Left lung (tissue), 14 donors: ENCODE measurements at places on chromosomes 12 and 14. TPM values are rescaled to one million over a fixed set of nuclear protein-coding genes. Genes with fewer than 3 reads are reported as not detected.

COL2A1 gene
- 66.6 TPM for polyA plus RNA-seq

SMCO2 gene
- polyA plus RNA-seq, result 0.21 TPM

ATG101 gene
- polyA plus RNA-seq, result 23.6 TPM

SERPINA1 gene
- polyA plus RNA-seq, result 11.4 TPM

SOAT2 gene
- polyA plus RNA-seq, result 0.20 TPM

SYT1 gene
- 5.1 TPM for polyA plus RNA-seq

RASAL1 gene
- 0.16 TPM for polyA plus RNA-seq

CIT gene
- polyA plus RNA-seq, result 25.8 TPM

GLTP gene
- 30.8 TPM for polyA plus RNA-seq

LPAR5 gene
- 1.8 TPM for polyA plus RNA-seq

AKAP6 gene
- polyA plus RNA-seq, result 4.1 TPM

RERG gene
- polyA plus RNA-seq, result 16.4 TPM

DNA sequence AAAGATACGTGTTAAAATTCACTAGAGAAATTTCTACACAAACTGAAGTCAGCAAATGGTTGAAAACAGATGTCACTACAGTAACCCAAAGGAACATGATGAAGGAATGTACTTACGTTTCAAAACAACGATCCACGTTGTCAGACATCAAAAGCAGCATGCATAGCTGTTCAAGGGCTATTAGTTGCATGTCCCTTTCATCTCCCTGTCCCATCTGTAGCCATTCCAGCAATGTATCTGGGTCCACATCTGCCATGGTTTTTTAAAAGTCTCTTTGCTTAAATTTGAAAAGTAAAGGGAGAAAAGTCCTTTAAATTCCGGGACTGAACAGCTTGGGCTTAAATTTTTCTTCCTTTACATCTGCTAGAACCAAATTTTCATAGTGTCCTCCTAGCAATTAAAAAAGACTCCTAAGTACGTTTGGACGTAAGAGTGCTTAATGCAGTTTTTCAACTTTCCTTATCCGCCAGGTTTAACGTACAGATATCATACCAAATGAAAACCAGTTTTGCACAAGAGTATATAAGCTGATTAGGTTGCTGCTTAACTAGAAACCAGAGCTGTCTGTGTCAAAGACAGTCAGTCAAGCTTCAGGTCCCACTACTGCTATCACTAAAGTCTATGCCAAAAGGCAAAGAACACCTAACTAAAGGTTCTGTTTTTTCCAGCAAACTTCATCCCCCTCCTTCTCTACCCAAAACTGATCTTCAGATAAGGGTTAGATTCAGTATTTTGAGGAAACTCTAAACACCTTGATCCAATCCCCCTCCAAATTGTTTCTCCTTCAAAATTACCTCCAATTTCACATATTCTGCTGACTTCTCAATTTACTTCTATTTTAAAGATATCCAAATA lies 1.7 kb downstream of the HECTD1 start:
- H3K4me3 ChIP-seq, result peak overlapping the region; percentile 79
- peaks cover 41% of the 10 kb centered on the region for H3K4me1 ChIP-seq
- no peaks in the 10 kb centered on the region for H3K27me3 ChIP-seq
- DNase-seq, result no peak
- H3K36me3 ChIP-seq, result no peaks in the 10 kb centered on the region
- peak overlapping the region; percentile 100 for H3K27ac ChIP-seq

- H3K27ac ChIP-seq, result no peak overlapping the region
- no peak for DNase-seq
- H3K36me3 ChIP-seq, result no peaks in the 10 kb centered on the region
- no peaks in the 10 kb centered on the region for H3K4me1 ChIP-seq
Measured at GRCh38 chr14:51147183-51147582, 52.3 kb upstream of the TRIM9 start.

GRCh38 chr12:9731797-9732196 lies 1.1 kb downstream of the CLECL1 start:
- H3K4me1 ChIP-seq, result no peaks in the 10 kb centered on the region
- no peak for DNase-seq
- no peak overlapping the region for H3K4me3 ChIP-seq
- no peaks in the 10 kb centered on the region for H3K27me3 ChIP-seq

GRCh38 chr12:59444932-59445331 lies 150.9 kb upstream of the SLC16A7 start:
- no peak overlapping the region for H3K27ac ChIP-seq
- H3K27me3 ChIP-seq, result no peaks in the 10 kb centered on the region
- H3K36me3 ChIP-seq, result no peaks in the 10 kb centered on the region
- no peak for DNase-seq

DNA sequence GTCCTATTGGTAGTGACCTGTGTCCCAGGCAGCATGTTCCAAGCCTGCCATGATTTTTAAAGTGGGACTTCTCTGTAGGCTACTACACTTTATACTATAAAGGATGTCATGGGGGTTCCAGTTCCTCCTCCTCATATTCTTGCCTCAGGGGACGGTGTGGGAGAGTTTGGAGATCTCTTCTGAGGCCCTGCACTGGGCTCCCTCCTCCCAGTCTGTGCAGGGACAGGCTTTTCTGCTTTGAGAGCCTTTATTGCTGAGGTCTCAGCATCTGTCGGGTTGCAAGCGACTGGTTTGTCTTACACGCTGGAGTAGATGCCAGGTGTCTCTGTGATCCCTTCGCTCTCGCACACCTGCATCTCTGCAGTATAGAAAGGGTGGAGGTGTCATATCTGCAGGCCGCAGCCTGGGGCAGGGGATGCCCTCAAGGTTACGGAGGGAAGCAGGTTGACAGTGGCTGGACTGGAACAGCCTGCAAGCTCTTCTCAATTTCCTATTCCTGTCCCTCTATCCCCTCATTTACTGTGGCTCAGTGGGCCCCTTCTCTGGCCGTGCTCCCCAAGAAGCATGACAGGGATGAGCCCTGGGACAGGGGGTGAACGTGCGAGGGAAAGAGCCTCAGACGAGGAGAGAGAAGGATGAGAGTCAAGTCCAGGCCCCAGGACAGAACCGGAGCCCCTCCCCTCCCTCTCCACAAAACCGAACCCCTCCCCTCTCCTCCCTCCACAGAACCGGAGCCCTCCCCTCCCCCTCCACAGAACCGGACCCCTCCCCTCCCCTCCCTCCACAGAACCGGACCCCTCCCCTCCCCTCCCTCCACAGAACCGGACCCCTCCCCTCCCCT lies 51.3 kb downstream of the SLC6A12 start:
- H3K4me1 ChIP-seq, result no peaks in the 10 kb centered on the region
- no peaks in the 10 kb centered on the region for H3K27me3 ChIP-seq
- no peaks in the 10 kb centered on the region for H3K36me3 ChIP-seq
- no peak for DNase-seq

DNA sequence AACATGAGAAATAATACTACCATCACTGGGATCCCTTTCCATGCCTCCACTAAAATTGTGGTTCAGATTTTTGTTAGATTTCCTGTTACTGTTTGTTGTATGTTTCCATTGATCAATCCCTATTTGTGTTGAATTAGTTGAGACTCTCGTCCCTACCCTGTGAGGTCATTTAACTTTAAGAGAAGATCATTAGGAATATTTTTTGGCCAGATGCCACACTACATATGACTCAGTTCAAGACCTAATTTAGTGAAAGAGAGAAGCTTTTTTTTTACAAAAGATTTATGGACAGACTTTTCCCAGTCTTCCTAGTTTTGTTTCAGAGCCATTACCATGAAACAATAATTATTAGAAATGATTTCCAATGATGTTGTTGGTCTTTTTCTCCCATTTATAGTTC lies 35.5 kb downstream of the CPSF6 start:
- DNase-seq, result no peak
- H3K4me1 ChIP-seq, result peaks cover 7% of the 10 kb centered on the region
- peaks cover 11% of the 10 kb centered on the region for H3K36me3 ChIP-seq
- no peaks in the 10 kb centered on the region for H3K27me3 ChIP-seq

- no peaks in the 10 kb centered on the region for H3K27me3 ChIP-seq
- no peak for DNase-seq
- H3K36me3 ChIP-seq, result no peaks in the 10 kb centered on the region
- no peak overlapping the region for H3K27ac ChIP-seq
Measured at GRCh38 chr12:75884465-75884985, 147.1 kb downstream of the PHLDA1 start.

GRCh38 chr12:59181196-59181777 lies 261.0 kb upstream of the LRIG3 start:
- no peak for DNase-seq
- no peaks in the 10 kb centered on the region for H3K4me1 ChIP-seq
- no peak overlapping the region for H3K4me3 ChIP-seq
- no peak overlapping the region for H3K27ac ChIP-seq
- H3K36me3 ChIP-seq, result no peaks in the 10 kb centered on the region
- H3K27me3 ChIP-seq, result no peaks in the 10 kb centered on the region

DNA sequence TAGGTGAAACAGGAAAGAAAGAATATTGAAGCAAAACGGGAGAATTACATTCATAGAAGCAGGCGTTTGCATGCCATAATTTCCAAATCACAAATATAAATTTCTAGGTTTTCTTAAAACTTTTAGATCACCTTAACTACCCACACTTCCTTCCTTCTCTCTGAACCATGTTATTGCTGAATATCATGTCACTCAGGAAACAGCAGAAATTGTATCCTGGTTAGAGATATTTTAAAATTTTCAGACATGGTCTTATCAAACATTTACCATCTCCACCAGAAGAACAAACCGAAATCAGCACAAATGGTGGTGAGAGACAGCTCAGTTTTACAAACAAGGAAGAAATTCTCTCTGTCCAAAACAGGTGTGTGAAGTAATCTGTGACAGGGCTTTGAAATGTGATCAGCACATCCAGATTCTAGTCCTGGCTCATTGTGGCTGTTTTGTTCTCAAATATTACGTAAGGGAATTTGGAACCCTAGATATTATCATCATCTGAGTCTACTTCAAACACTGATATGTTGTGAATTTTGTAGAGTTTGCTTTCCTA lies 16.3 kb downstream of the TESPA1 start:
- H3K36me3 ChIP-seq, result no peaks in the 10 kb centered on the region
- peaks cover 7% of the 10 kb centered on the region for H3K4me1 ChIP-seq
- H3K27me3 ChIP-seq, result no peaks in the 10 kb centered on the region
- DNase-seq, result no peak

GRCh38 chr12:96044017-96044942 lies 8.9 kb upstream of the LTA4H start:
- H3K27ac ChIP-seq, result peak overlapping the region; percentile 79
- peaks cover 15% of the 10 kb centered on the region for H3K4me1 ChIP-seq

DNA sequence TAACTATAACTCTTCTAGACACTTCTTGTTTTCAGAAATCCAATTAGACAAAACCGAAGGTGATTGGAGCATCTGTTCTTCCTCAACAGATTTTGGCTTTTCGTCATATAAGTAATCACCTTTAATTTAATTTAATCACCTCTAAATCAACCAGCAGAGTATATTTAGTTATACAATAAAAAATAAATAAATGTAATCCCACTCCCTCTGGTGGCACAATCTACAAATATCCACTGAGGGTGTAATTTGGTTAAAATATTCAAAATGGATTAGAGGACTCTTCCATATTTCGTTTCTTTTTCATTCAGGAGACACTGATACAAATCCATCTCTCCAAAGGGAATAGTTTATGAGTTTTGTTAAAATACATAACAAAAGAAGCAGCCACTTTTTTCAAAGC lies 18.3 kb upstream of the SLC35F4 start:
- no peak for DNase-seq
- H3K27me3 ChIP-seq, result no peaks in the 10 kb centered on the region
- no peak overlapping the region for H3K27ac ChIP-seq
- no peak overlapping the region for H3K4me3 ChIP-seq
- H3K4me1 ChIP-seq, result no peaks in the 10 kb centered on the region

- H3K4me3 ChIP-seq, result no peak overlapping the region
- DNase-seq, result no peak
- H3K27ac ChIP-seq, result no peak overlapping the region
Measured at GRCh38 chr12:25591144-25591543, 38.1 kb upstream of the LMNTD1 start.

- DNase-seq, result no peak
- H3K4me1 ChIP-seq, result no peaks in the 10 kb centered on the region
- no peak overlapping the region for H3K4me3 ChIP-seq
- no peaks in the 10 kb centered on the region for H3K36me3 ChIP-seq
- H3K27ac ChIP-seq, result no peak overlapping the region
- H3K27me3 ChIP-seq, result no peaks in the 10 kb centered on the region
Measured at GRCh38 chr12:105865886-105866285, 272.9 kb downstream of the NUAK1 start.

- H3K36me3 ChIP-seq, result no peaks in the 10 kb centered on the region
- H3K27me3 ChIP-seq, result no peaks in the 10 kb centered on the region
- DNase-seq, result peak; percentile 63
- no peak overlapping the region for H3K4me3 ChIP-seq
Measured at GRCh38 chr14:105577314-105577861, 51.0 kb downstream of the TMEM121 start.

DNA sequence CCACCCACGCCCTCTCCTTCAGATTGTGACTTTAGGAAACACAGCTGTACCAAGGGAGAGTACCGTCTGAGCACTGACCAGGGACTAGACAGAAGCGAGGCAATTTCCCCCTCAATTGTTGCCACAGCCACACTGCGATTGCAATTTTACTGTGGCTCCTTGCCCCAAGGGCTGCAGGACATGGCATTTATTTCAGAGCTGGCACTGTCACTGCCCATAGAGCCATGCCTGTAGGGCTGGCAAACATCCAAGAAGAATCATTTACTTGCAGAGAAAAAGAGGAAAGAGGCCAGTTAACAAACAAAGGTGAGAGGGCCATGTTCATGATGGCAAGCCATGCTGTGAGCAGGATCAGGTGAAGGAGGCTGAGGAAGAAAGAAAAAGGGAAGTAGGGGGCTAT lies 129.6 kb downstream of the EMP1 start:
- no peaks in the 10 kb centered on the region for H3K36me3 ChIP-seq
- peaks cover 4% of the 10 kb centered on the region for H3K27me3 ChIP-seq
- H3K4me1 ChIP-seq, result no peaks in the 10 kb centered on the region
- H3K27ac ChIP-seq, result no peak overlapping the region

GRCh38 chr14:70073924-70074566 lies 114.7 kb downstream of the SLC8A3 start:
- H3K27me3 ChIP-seq, result peaks cover 16% of the 10 kb centered on the region
- no peaks in the 10 kb centered on the region for H3K36me3 ChIP-seq
- peak; percentile 59 for DNase-seq
- no peak overlapping the region for H3K4me3 ChIP-seq
- no peak overlapping the region for H3K27ac ChIP-seq

GRCh38 chr12:56143217-56143616 lies 9.2 kb upstream of the MYL6B start:
- no peak overlapping the region for H3K4me3 ChIP-seq
- no peaks in the 10 kb centered on the region for H3K27me3 ChIP-seq
- H3K27ac ChIP-seq, result peak overlapping the region; percentile 71
- peaks cover 41% of the 10 kb centered on the region for H3K4me1 ChIP-seq
- peaks cover 73% of the 10 kb centered on the region for H3K36me3 ChIP-seq

GRCh38 chr12:3704512-3705353 lies 48.2 kb downstream of the CRACR2A start:
- peaks cover 13% of the 10 kb centered on the region for H3K4me1 ChIP-seq
- peak overlapping the region; percentile 78 for H3K27ac ChIP-seq
- H3K4me3 ChIP-seq, result no peak overlapping the region
- DNase-seq, result no peak
- H3K27me3 ChIP-seq, result no peaks in the 10 kb centered on the region

GRCh38 chr12:93567174-93567573 lies 5.3 kb upstream of the SOCS2 start:
- no peak overlapping the region for H3K27ac ChIP-seq
- peak; percentile 32 for DNase-seq
- no peak overlapping the region for H3K4me3 ChIP-seq
- peaks cover 22% of the 10 kb centered on the region for H3K4me1 ChIP-seq
- peaks cover 41% of the 10 kb centered on the region for H3K27me3 ChIP-seq
- H3K36me3 ChIP-seq, result no peaks in the 10 kb centered on the region
